ENCODE measurements at places on chromosomes 3 and 15. TPM values are rescaled to one million over a fixed set of nuclear protein-coding genes. Genes with fewer than 3 reads are reported as not detected.
A peak's percentile ranks its signal among the peaks of the same experiment; 100 is the strongest.

Gene WDR93
- 0.07 TPM for polyA plus RNA-seq

Gene CELSR3
- 0.55 TPM for polyA plus RNA-seq

Gene VILL
- 5.2 TPM for polyA plus RNA-seq

Gene PEX5L
- polyA plus RNA-seq = 0.27 TPM

Gene CFAP100
- polyA plus RNA-seq = 0.17 TPM

Gene SLC28A2
- polyA plus RNA-seq = 0.43 TPM

DNA sequence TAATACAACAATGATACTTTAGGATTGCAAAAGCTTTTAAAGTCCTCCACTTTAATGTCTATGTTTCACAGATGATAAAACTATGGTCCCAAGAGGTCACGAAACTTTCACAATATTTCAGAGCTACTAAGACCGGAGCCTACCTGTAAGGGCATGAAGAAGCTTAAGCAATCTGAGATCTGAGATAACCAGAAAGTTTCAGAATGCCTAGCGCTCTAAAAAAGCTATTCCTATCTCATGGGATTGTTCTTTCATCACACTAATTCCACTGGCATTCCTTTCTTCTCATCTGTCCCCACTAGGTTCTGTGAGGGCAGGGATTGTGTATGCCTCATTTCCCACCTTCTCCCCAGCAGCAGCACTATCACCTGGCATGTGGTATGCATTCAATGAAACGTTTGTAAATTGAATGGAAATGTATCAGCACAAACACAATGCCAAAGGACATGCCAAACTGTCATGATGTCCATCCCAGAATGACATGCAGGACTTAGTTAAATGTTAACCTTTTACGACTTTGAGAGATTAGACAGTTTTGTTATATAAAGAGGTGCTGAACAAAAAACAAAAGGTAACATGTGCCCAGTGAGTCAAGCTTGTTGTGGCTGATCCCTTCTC, 104.7 kb upstream of the NR2F2 start:
- no peak for DNase-seq

DNA sequence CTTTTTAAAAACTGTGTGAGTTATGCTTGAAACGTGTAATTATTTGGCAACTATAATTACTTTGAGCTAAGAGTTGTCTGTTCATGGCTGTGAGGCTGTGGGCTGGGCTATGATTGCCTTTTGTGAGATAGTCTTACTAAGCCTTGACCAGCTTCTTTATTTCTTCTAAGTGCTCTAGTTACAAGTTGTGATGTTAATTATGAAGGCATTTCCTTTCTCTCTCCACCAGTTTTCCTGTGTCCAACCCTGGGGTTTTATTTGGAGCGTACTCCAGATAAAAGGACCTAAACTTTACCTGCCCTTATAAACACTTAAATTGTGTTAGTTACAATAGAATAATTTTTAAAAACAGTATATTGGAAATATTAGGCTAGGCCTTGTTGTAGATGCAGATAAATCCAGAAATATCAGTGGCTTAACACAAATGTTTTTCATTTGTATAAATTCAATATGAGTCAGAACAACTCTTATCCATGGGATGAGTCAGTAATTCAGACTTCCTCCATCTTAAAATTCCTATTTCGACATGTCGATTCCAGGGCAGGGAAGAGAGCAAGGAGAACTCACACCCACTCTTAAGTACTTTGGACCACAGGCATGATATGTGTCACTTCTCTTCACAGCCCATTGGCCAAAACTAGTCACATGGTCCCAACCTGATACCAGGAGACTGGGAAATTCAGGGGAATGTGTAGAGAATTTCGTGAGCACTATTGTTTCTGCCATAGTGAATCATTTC, 17.0 kb downstream of the TMEM62 start:
- no peak for DNase-seq

DNA sequence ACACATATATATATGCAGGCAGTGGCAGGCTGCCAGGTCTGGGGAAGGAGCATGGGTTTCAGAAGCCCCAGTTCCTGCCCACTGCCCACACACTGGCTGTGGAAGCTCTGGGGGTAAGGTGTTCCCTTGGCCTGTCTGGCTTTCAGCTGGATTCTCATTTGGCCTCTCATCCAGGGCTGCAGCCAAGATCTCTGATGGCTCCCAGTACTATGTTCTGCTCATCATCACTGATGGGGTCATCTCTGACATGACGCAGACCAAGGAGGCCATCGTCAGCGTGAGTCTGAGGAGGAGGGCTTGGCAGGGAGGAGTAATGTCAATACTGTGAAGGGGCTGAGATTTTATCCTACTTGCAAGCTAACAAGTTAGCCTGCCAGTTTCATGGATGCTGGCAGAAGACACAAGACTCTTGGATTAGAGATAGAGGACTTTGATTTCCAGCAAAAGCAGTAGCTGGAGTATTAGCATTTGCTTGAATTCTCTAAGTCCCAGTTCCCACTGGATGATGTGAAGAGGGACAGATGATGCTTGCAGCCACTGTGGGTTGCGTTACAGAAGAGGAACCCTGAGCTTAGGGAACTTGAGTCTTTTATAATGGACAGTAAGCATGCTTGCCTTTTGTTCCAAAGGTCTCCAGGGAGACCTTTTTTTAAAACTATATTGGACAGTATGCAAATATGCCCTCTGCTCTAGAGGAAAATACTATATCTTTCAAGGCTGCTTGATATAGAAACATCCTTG, 5.6 kb upstream of the BRPF1 start:
- no peak for DNase-seq

DNA sequence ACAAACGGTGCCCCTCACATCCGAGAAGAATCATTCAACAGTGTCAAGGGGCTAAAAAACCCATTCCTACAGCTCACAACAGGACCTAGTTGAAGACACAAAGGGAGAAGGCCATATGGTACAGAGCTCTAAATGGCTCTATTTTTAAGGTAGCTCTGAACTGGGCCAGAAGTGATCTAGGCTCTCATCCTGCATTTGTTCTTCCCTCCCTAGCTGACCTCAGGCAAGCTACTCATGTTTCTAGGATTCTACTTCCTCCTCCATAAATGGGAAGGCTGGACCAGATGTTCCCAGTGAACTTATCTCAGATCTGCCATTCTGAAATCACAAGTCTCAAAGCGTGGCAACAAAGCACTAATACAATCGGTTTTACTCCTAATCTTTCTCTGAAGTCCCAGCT, 62.3 kb downstream of the CPNE4 start:
- DNase-seq = no peak

DNA sequence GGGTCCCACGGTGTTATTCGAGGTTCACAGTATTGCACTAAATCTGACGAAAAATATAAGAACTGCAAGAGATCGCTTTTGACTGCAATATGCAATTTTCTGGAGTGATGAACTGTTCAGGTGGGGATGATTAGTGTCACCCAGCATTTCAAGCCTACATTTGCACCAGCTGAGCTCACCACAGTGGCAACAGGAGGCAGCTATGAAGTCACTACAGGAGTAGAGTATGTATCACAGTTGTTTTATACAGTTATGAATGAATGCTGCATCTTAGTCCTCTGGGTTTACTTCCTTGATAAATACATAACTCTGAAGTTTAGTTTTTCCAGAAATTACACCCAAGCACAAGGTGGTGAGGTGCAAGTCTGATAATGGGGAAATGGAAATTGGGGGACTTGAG, 69.6 kb downstream of the CHSY1 start:
- DNase-seq = no peak

GRCh38 chr3:20141851-20142250, 44.2 kb downstream of the SGO1 start:
- peak; percentile 89 for DNase-seq

DNA sequence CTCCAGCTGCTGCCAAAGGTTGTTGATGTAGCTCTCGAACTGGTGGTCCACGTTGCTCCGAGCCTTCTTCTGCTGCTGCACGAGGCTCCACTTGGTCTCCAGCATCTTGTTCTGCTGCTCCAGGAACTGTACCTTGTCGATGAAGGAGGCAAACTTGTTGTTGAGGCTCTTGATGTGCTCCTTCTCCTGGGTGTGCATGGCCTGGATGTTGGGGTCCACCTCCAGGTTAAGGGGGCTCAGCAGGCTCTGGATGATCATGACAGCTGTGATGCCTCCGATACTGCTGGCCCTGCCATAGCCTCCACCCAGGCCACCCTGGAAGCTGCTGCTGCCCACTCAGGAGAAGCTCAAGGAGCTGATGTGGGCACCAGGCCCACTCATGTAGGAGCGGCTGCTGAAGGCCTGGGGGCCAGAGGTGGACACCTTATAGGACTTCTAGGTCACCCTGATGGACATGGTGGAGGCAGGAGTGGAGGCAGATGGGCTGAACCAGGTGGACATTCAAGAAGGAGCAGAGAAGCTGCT, 14.9 kb upstream of the PSTPIP1 start:
- DNase-seq = no peak

- no peak for DNase-seq
Observed at GRCh38 chr3:142278451-142278850, 53.1 kb upstream of the GK5 start.

DNA sequence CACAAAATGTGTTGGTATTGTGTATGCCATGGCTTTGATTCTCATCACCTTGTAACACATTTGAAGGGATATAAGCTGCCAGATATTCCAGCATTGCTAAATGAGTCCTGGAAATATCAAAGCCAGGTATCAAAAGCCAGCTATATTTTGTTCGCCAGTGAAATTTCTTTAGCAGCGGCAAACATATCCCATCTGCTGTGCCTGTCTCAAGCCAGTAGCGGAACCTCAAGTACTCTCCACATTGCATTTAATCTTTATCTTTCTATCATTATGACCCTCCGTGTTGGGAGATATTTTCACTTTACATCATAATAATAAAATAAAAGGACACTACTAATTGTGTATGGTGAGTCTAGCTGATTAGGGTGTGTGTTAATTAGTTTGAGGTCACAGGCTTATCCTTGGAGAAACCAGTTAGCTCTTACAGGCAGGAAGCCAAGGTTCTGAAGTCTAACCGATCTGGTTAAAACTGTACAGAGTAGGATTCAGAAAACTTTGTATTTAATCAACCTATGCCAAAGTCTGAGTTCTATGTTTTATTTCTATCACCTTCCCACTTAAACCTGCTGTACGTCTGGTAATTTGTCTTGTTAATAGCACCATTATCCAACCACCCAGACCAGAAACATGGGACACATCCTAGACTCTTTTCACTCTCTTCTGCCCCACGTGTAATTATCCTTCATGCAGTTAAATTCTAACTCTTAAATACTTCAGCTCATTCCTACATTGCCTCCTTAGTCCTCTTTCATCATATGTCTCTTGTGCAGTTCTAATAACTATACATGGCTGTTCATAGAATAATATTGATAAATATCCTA, 14.5 kb downstream of the TIPARP start:
- DNase-seq = no peak

- DNase-seq = no peak
Observed at GRCh38 chr15:36579792-36580431, 486 bp downstream of the CDIN1 start.

DNA sequence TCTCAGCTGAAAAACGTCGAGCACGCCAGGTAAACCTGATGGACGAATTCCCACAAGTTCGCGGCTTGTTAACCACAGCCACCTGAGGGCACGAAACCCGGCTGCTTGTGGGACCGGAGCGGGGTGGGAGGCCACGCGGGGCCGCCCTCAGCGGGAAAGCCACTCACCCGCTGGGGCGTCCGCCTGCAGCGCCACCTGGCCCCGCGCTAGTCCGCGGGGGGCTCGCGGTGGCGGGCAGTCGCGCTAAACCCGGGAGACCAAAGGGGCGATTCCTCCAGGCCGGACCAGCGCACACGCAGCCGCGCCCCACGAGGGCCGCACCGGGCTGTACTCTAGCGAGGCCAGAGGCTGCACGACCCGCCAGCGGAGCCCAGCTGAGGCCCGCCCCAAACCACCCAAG, 15.7 kb upstream of the CFAP161 start:
- DNase-seq = no peak

DNA sequence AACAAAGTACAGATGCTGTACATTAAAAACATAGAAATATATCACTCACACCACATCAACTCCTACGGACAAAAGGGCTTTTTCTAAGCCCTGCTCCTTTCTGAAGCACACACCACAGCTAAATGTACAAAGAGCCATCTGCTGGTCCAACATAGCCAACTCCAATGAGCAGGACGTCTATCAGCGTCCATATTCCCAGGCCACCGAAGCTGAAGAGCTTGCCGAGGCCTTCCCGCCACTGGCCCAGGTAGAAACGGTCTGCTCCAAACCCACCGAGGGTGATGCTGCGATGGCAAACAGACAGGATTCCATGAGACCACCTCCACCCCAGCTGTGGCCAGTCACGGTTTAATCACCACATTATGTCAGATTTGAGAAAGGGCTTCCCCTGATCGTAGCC, 9.8 kb downstream of the TM2D3 start:
- DNase-seq = no peak

DNA sequence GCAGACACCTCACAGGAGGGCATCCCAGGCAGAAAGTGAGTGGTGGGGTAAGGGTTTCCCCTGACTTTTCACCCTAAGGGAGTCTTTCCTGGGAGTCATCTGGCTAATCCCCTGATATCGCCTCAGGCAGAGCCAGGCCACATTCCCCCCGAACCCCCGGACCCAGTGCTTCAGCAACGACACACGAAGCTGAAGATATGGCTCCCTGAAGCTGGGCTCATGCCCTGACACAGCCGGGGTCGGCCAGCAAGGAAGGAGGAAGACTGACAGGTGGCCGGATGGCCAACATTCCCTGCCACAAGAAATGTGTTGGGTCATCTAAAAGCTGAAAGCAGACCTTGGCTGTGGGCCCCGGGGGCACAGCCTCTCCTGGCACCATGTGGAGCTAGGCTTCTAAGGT, 14.4 kb downstream of the CHST13 start:
- DNase-seq = no peak

- DNase-seq = no peak
Observed at GRCh38 chr15:67841513-67841762, 1.6 kb upstream of the RNU6-1 start.

DNA sequence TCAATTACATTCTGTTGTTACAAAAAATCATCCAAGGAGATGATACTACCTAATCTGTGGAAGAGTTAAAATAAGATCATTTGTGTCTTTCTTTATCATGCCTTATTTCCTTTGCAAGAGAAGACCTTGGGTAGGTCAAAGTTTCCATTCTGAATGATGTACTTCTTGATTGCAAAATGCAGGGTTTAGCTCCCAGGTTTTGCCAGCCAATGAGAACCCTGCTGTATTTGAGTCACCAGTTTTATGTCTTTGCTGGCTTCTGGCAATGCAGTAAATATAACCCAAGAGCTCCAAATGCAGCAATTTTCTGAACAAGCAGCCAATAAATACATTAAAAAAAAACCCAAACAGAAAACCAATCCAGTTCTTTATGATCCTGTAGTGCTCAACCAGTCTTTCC, 204.9 kb downstream of the CADPS start:
- DNase-seq = no peak

GRCh38 chr15:85941186-85941855, 138.3 kb upstream of the AGBL1 start:
- peak; percentile 84 for DNase-seq

All from muscle of back (tissue), 13 donors.